ENCODE measurements at places on chromosomes 5 and 9.

GRCh38 chr5:87152886-87153285 is 114.8 kb upstream of the RASA1 start:
- no peak for DNase-seq

- DNase-seq = peak; percentile 78
Measured at GRCh38 chr5:102755686-102756371, 724 bp downstream of the PAM start.

DNA sequence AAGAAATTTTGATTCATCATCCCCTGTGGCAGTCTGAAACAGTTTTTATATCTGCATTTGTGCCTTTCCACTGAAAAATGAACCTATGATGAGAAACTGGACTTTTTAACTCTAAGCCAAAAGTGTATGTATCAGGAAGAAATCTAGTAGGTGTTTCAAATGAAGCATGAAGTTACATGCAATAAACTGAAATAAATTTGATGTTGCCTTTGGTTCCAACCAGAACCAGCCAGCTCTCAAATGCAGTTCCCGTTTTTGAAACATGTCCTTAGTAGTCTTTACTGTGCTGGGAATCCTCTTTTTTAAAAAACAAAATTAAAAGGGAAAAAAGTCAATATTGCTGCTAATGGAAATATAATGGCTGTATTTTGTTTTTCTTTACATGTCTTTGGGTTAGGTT is 43.9 kb downstream of the HACD4 start:
- no peak for DNase-seq

DNA sequence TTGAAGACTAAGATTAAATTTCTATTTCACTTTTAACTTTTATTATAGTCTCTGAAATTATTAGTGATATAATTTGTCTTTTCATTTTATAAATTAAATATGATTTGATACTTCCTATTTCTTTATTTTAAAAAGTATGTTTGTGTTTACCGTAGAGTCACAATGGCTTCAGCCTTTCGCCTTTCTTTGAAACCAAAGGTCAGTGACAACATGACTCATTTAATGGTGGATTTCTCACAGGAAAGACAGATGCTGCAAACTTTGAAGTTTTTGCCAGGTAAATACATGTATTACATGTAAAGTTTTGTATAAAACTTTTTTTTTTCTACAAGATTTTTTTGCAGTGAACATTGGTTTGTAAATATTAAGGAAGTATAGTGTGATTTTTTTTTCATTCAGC is 36.4 kb downstream of the FSD1L start:
- no peak for DNase-seq

GRCh38 chr9:2758898-2759510 is 41.7 kb downstream of the KCNV2 start:
- DNase-seq = no peak
